ENCODE measurements at places on chromosomes 6 and 20.

GRCh38 chr6:83138758-83139157 is 54.3 kb downstream of the PGM3 start:
- no peak for DNase-seq

GRCh38 chr6:121879149-121879548 is 443.7 kb downstream of the GJA1 start:
- no peak for DNase-seq

DNA sequence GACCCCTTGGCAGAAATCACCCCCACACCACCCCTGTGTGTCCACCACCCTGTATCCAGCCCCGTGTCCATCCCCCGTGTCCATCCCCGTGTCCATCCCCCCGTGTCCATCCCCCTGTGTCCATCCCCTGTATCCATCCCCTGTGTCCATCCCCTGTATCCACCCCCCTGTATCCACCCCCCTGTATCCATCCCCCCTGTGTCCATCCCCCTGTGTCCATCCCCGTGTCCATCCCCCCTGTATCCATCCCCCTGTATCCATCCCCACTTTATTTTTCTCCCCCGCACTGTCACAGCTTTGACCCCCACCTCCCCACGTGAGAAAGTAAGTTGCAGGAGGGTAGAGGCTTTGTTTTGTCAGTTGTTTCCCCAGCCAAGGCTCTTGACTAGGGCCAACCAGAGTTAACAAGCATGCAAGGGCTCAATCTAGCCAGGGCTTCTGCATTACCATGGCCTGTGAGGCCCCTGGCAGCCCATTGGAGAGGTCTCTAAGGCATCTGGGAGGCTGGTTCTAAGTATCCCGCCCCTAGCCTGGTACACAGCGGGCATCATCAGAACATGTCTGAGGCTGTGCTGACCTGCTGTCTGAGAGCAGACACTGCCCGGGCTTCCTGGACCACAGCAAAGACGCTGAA is 18.1 kb upstream of the SIRPA start:
- DNase-seq: no peak

- no peak for DNase-seq
Measured at GRCh38 chr6:28563430-28564095, 37.9 kb downstream of the GPX5 start.

GRCh38 chr20:41714030-41714429 is 95.9 kb upstream of the CHD6 start:
- DNase-seq: no peak

DNA sequence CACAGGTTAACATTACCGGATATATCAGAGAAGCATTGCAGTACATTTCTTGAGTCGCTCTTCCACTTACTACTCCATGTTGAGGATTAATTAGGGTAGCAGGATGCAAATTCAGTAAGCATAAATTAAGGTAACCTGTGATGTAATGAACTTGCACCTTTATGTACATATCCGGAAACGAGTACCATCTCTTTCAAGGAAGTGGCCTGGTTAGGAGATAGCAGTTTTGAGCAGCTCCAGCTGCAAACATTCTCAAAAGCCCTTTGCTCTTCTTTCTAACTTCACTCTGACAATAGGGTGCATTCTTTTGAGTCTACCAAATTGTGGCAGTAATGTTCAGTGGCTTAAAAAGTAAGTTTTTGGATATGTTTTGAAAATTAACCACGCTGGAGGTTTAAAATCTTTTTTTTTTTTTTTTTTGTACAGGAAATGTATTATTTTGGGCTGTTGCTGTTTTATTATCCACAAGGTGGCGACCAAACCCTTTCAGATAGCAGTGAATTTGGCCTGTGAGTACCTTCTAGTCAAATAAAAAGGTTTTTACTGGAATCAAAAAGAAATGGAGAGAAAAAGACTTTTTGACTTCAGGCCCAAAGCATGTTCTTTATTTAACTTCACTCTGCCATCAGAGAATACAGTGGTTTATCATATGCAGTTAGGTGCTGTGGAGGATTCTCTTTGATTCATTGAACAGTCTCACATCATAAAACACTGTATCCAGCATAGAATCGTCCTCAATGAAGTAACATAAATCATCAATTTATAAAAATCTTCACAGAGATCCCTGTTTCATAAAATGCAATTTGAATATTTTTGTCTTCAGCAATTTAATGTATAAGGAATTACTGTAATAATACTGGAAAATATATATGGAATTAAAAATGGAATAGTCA is 8.9 kb downstream of the FAM217B start:
- DNase-seq: no peak

DNA sequence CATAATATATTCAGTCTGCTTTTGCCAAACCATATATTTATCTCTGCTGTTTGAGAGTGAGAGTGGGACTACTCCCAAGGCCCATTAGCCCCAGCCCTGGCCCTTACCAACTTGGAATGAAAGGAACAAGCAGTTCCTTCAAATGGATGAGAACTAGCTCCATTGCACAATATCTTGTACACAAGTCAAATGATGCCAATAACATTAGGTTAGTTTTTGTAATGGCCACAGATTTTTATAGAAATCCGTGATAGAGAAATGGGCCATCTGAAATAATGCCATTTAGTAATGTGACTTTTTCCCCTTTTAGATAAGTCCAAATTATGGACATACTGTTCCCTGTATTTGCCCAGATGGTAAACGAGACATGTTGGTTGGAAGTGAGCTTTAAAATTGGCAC is 117.0 kb downstream of the MAP3K7 start:
- no peak for DNase-seq

DNA sequence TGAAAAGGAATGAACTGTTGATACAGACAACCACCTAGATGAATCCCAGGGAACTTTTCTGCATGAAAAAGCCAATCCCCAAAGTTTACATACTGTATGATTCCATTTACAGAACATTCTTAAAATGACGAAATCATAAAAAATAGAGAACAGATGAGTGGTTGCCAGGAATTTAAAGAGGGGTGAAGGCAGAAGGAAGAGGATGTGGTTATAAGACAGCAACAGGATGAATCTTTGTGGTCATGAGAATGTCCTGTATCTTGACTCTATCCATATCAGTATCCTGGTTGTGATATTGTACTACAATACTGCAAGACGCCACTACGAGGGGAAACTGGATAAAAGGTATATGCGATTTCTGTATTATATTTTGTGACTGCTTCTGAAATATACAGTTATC is 70.1 kb upstream of the EMILIN3 start:
- no peak for DNase-seq

DNA sequence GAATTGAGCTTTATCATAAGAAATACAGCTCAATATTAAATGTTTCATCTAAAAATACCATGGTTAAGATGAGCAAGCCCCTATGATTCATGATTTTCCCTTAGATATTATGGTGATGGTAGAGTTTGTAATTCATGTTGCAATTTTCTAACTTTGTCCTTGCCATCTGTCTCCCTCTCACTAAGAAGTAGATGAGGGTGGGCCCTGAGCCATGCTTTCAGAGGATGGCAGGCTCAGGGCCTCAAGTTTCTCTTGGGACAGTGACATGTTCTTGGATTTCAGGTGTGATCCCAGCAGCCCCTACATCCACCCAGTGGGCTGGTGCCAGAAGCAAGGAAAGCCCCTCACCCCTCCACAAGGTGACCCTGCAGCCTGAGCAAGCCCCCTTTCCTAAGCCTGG is 25.6 kb downstream of the L3MBTL1 start:
- DNase-seq: no peak
